ENCODE measurements at places on chromosomes 16 and 17.

DNA sequence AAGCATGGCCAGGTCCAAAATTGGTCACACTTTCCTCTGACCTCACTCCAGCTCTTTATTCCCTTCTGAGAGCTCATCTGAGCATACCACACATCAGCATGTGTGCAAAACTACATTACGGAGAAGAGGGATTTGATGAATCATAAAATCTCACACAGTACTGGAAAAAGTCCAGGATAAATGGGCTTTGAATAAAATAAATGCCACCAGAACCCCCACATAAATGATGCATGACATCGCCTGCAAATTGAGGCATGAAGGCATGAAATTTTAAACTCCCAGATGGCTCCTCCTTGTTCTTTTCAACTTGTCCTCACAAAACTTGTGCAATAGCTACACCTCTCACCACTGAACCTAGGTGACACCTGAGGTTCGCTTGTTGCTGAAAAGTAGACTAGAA lies 439.5 kb downstream of the CA10 start:
- DNase-seq = no peak

- no peak for DNase-seq
Measured at GRCh38 chr16:3035972-3036725, 595 bp downstream of the BICDL2 start.

DNA sequence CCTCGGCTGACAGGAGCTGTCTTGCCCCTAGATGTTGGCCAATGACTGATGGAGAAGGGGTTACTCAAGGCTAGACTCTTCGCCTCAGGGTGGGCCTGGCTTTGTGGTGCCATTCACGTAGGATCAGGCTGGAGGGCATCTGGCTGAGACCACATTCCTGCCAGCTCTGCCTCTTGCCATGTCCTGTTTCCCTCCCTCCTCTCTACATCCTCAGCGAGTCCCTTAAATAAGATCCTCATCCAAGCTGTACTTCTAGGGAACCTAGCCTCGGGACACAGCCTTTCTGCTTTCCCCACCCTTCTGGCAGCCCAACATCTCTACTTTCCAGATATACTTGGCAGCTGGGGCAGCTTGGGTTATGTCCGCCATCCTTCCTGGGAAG lies 27.9 kb upstream of the EFCAB13 start:
- no peak for DNase-seq

DNA sequence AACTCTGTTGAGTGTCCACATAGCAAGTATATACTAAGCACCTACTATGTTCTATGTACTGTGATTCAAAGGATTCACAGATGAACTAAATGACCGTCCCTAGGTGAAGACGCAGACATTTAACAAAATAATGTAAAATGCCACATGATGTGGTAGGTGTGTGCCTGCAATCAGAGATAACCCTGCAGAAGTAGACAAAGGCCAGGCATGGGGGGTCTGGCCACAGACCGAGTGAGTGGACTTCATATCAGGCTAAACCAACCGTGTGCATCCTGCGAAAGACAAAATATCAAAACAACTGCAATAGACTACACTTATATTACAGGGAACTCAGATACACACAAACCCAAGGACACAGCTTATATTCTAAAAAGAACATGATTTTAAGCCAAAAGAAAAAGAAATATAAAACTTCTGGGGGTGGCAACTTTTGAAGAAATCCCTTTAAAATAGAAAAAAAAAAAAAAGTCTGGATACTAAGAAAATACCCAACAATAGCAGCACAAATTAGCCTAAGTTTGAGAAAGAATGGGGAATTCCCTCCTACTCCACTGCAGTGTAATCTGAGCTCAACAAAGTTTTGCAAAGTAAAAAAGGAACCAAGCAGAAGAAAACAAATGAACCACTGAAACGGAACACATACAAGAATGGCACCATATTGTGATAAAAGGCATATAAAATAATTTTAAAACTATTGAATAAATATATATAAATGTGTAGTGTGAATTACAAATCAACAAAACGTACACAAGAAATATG lies 12.3 kb downstream of the HSDL1 start:
- DNase-seq = no peak

Measured in activated T-cell treated with anti-CD3 and anti-CD28 coated beads, Interleukin-2, amount 50 U/mL, for 24 hours (primary cell).